Hematopoietic multipotent progenitor cell (in vitro differentiated cells): ENCODE measurements at places on chromosomes 7 and 10.
A peak's percentile ranks its signal among the peaks of the same experiment; 100 is the strongest.

GRCh38 chr7:23369695-23370404, 70.7 kb downstream of the MALSU1 start:
- no peak for DNase-seq

- DNase-seq, result no peak
Observed at GRCh38 chr7:143188994-143189393, 5.8 kb downstream of the TAS2R39 start.

DNA sequence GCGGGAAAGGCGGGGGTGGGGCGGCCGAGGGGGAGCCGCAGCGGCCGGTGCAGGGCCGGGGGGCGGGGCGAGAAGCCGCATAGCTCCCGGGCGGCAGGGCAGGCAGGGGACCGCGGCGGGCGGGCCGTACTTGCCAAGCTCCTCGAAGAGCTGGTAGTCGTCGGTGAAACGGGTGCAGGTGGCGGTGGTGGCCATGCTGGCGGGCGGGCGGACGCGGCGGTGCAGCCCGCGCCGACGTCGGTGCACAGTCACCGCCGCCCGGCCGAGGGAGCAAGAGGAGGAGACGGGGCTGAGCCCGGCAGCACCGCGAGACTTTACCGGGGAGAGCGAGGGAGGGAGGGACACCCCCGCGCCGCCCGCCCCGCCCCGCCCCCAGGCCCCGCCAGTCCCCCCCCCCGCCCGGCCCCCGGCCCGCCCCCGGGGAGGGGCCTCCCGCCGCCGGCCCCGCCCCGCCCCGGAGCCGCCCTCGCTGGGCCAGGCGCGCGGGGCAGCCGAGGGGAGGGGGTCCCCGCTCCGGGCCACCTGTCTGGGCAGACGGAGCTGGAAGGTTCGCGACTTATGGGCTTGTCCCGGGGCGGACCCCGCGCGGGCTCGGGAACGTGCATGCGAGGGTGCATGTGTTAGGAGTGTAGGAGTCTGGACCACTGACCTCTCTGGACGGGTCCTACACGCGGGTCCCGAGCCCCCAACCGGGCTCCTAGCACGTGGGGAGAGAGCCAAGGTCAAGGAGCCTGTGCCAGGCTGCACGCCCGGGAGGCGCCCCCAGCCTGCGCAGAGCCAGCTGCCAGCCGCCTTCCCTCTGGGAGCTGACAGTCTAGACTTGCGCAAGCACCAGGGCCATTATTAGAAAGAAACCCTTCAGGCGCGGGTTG, at the start of gene CAMK2G:
CAMK2G (minus strand) TSS at position 289 of the 872 bp plus-strand sequence; CDS start at position 195, 94 bp downstream.
- DNase-seq, result peak; percentile 65

DNA sequence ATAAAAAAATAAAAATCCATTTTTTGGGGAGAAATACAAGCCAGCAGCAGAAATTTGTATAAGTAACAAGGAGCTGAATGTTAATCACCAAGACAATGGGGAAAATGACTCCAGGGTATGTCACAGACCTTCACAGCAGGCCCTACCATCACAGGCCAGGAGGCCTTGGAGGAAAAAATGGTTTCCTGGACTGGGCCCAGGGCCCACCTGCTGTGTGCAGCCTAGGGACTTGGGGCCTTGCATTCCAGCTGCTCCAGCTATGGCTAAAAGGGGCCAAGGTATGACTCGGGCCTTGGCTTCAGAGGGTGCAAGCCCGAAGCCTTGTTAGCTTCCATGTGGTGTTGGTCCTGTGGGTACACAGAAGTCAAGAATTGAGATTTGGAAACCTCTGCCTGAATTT, 126.3 kb downstream of the DGKB start:
- DNase-seq, result no peak

GRCh38 chr10:88080213-88080612, 216.8 kb downstream of the PTEN start:
- no peak for DNase-seq

- DNase-seq, result no peak
Observed at GRCh38 chr7:25947669-25948516, 204.1 kb upstream of the NFE2L3 start.

- no peak for DNase-seq
Observed at GRCh38 chr7:41063116-41063515, 639.8 kb downstream of the INHBA start.

DNA sequence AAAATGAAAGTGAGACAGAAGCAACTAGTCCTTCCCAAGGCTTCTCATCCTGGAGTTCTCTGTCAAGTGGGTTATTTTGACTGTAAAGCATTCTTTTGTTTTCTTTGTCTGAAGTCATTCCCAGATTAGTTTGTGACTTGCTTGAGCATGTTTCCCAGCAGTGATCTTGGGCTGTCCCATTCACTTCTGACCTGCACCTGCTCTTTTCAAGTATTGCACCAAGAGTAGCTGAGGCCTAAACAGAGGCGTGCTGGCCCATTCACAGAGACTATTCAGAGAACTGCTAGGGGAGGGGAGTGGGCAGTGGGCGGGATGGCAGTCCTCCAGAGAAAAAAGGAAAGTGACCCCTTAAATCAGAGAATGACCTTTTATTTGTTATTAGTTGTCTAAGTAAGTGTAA, 61.3 kb downstream of the CACNA2D1 start:
- no peak for DNase-seq
